Esophagus muscularis mucosa (tissue), 4 donors: ENCODE measurements at places on chromosomes 3 and 15. TPM values are rescaled to one million over a fixed set of nuclear protein-coding genes. Genes with fewer than 3 reads are reported as not detected.
A peak's percentile ranks its signal among the peaks of the same experiment; 100 is the strongest.

GRCh38 chr3:184261854-184262763, 756 bp upstream of the CAMK2N2 start:
- H3K27me3 ChIP-seq: peaks cover 42% of the 10 kb centered on the region
- H3K36me3 ChIP-seq: no peaks in the 10 kb centered on the region
- no peak overlapping the region for H3K27ac ChIP-seq
- H3K4me3 ChIP-seq: peak overlapping the region; percentile 49
- no peak for DNase-seq

DNA sequence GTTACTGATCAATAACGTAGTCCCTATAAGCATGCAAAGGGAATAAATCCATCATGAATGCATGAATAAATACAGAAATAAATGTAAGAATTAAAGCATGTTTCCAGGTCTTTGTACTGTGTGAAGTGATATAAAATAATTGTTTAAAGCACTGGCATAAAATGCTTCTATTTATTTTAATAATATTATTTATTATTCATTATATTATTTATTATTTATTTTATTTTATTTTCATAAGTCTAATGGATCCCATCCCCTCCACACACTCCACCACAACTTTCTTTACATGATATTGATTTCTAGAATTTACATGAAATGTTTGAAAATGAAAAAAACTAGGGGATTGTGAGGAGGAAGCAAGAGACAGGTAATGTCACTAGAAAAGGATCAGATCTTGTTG, 73.5 kb downstream of the MCF2L2 start:
- H3K4me3 ChIP-seq: no peak overlapping the region
- no peak for DNase-seq
- H3K36me3 ChIP-seq: no peaks in the 10 kb centered on the region
- no peak overlapping the region for H3K27ac ChIP-seq
- H3K27me3 ChIP-seq: no peaks in the 10 kb centered on the region
- no peaks in the 10 kb centered on the region for H3K4me1 ChIP-seq

GRCh38 chr3:54426381-54426780, 304.0 kb downstream of the CACNA2D3 start:
- H3K4me3 ChIP-seq: no peak overlapping the region
- peaks cover 13% of the 10 kb centered on the region for H3K4me1 ChIP-seq
- no peaks in the 10 kb centered on the region for H3K36me3 ChIP-seq
- no peaks in the 10 kb centered on the region for H3K27me3 ChIP-seq
- no peak for DNase-seq

- H3K27ac ChIP-seq: no peak overlapping the region
- H3K4me3 ChIP-seq: no peak overlapping the region
- no peak for DNase-seq
- H3K4me1 ChIP-seq: peaks cover 13% of the 10 kb centered on the region
- H3K36me3 ChIP-seq: no peaks in the 10 kb centered on the region
- H3K27me3 ChIP-seq: no peaks in the 10 kb centered on the region
Measured at GRCh38 chr3:99499235-99500158, 138.9 kb upstream of the COL8A1 start.

GRCh38 chr3:101466465-101467309, 46.3 kb downstream of the SENP7 start:
- no peak for DNase-seq
- no peaks in the 10 kb centered on the region for H3K27me3 ChIP-seq
- no peaks in the 10 kb centered on the region for H3K36me3 ChIP-seq

GRCh38 chr3:49199239-49199899, 28.0 kb downstream of the KLHDC8B start:
- peak overlapping the region; percentile 74 for H3K27ac ChIP-seq
- DNase-seq: no peak
- peak overlapping the region; percentile 64 for H3K4me3 ChIP-seq
- H3K36me3 ChIP-seq: no peaks in the 10 kb centered on the region

DNA sequence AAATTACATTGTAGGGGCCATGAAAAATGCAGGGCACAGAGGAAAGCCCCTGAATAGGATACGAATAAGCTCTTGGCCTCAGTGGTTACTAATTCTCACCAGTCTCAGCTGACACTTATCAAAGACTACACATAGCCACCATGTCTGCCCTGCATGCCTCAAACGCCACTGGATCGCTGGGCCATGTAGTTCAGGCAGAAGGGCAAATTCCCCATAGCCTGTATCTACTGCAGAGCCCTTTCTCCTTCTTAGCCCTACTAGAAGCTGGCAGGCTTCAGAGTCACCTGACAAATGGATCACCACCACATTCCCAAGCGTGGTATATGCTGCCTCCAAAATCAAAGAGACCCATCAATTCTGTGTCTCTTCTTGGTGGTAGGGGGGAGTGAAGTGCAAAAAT, 177.4 kb downstream of the MINAR1 start:
- no peak overlapping the region for H3K4me3 ChIP-seq
- no peaks in the 10 kb centered on the region for H3K27me3 ChIP-seq
- H3K27ac ChIP-seq: no peak overlapping the region
- no peaks in the 10 kb centered on the region for H3K4me1 ChIP-seq
- no peaks in the 10 kb centered on the region for H3K36me3 ChIP-seq

DNA sequence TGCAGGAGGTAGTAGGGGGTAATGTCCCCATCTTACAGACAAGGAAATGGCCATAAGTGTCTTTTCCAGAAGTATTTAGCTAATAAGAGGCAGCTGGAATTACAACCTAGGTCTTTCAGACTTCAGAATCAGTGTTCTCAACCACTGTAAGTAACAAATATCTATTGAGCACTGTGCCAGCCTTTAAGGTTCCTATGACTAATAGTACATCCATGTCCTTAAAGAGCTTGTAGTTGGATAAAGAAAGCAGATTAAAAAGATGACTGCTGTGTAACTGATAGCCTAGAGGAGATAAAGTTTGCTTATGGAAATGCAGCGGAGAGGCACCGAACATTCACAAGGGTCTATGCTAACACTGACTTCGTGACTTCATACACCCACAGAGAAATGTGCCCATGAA, 136.0 kb downstream of the KCNMB2 start:
- no peak overlapping the region for H3K27ac ChIP-seq
- no peaks in the 10 kb centered on the region for H3K36me3 ChIP-seq
- peaks cover 25% of the 10 kb centered on the region for H3K4me1 ChIP-seq
- no peak overlapping the region for H3K4me3 ChIP-seq

DNA sequence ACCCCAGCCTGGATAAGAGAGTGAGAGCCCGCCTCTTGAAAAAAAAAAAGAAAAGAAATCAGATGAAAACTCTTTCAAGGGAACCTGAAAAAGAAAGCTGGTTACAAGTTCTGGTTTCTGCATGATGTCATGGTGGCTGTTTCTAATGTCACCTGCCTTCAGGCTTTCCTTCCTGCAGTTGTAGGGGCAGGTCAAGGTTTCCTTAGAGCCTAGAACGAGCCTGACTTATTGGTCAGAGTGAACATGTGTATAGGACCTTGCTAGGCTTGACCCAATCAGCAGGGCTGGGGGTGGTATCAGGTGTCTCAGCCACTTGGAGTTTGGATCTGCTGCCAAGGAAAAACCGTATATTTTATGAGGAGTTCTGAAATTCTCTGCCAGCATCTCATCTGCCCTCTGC, 3.8 kb downstream of the IVD start:
- no peak overlapping the region for H3K27ac ChIP-seq
- DNase-seq: no peak
- peaks cover 27% of the 10 kb centered on the region for H3K4me1 ChIP-seq
- H3K27me3 ChIP-seq: no peaks in the 10 kb centered on the region
- peaks cover 28% of the 10 kb centered on the region for H3K36me3 ChIP-seq

- no peak overlapping the region for H3K27ac ChIP-seq
- DNase-seq: peak; percentile 37
- H3K27me3 ChIP-seq: no peaks in the 10 kb centered on the region
Measured at GRCh38 chr3:3699816-3700633, 99.2 kb upstream of the LRRN1 start.

- H3K36me3 ChIP-seq: no peaks in the 10 kb centered on the region
- DNase-seq: no peak
- H3K4me3 ChIP-seq: no peak overlapping the region
- no peaks in the 10 kb centered on the region for H3K4me1 ChIP-seq
- H3K27me3 ChIP-seq: peaks cover 4% of the 10 kb centered on the region
Measured at GRCh38 chr15:88612186-88612796, 8.8 kb upstream of the AEN start.

GRCh38 chr15:41932511-41933289, 38.8 kb upstream of the SPTBN5 start:
- no peak overlapping the region for H3K27ac ChIP-seq
- H3K36me3 ChIP-seq: no peaks in the 10 kb centered on the region
- no peaks in the 10 kb centered on the region for H3K27me3 ChIP-seq
- DNase-seq: no peak
- peaks cover 89% of the 10 kb centered on the region for H3K4me1 ChIP-seq
- no peak overlapping the region for H3K4me3 ChIP-seq

DNA sequence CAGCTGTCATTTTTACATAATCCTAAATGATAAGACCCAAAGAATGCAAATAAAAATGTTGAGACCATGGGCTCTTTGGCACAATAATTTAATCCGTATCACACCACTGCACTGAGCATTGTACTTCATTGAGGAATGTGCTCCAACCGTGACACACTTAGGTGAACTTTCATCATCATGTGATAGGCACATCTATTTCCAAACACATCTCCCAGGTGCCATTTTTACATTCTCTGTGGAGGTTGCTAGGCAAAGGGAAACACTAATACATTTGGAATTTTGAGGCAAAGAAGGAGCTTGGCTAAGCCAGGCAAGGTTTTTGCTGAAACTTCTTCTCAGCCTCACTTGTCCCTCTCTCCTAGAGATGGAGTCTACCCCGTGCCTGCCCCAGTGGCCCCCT, 68.7 kb downstream of the LRTM1 start:
- no peak overlapping the region for H3K27ac ChIP-seq
- H3K36me3 ChIP-seq: no peaks in the 10 kb centered on the region
- peaks cover 28% of the 10 kb centered on the region for H3K4me1 ChIP-seq
- no peaks in the 10 kb centered on the region for H3K27me3 ChIP-seq
- no peak for DNase-seq
- H3K4me3 ChIP-seq: no peak overlapping the region

DNA sequence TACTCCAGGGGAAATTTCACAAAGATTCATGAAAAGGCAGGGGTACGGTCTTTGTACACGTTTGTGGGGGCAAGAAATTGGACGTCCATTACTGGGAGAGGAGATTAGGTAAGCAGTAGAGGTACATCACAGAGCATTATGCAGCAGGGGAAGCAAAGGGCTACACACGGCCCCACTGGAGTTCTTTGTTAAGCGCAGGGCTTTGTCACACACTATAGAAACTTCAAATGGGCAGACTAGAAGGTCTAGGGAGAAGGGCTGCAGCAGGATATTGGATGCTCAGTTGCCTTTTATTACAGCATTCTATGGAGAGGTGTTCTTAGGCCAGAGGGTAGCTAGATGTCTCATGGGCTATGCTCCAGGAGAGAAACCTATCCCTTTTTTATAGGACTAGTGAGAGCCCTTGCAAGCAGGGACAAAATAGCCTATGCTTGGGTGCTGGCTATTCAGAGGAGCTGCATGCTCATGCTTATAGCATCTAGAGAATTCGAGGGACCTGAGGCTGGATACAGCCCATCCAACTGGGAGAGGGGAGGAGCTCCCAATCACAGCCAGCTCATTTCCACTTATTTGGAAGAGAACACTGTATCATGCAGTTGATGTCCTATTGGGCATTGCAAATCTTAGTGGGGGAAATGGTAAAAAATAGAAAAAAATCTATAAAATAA, 506.4 kb upstream of the ADAMTS9 start:
- H3K4me3 ChIP-seq: no peak overlapping the region
- H3K27me3 ChIP-seq: no peaks in the 10 kb centered on the region
- H3K4me1 ChIP-seq: no peaks in the 10 kb centered on the region
- no peak overlapping the region for H3K27ac ChIP-seq
- H3K36me3 ChIP-seq: no peaks in the 10 kb centered on the region

GRCh38 chr3:195256639-195257453, 14.1 kb downstream of the XXYLT1 start:
- peaks cover 57% of the 10 kb centered on the region for H3K4me1 ChIP-seq
- H3K36me3 ChIP-seq: no peaks in the 10 kb centered on the region
- DNase-seq: peak; percentile 82
- H3K27me3 ChIP-seq: no peaks in the 10 kb centered on the region
- H3K27ac ChIP-seq: peak overlapping the region; percentile 91
- H3K4me3 ChIP-seq: no peak overlapping the region

DNA sequence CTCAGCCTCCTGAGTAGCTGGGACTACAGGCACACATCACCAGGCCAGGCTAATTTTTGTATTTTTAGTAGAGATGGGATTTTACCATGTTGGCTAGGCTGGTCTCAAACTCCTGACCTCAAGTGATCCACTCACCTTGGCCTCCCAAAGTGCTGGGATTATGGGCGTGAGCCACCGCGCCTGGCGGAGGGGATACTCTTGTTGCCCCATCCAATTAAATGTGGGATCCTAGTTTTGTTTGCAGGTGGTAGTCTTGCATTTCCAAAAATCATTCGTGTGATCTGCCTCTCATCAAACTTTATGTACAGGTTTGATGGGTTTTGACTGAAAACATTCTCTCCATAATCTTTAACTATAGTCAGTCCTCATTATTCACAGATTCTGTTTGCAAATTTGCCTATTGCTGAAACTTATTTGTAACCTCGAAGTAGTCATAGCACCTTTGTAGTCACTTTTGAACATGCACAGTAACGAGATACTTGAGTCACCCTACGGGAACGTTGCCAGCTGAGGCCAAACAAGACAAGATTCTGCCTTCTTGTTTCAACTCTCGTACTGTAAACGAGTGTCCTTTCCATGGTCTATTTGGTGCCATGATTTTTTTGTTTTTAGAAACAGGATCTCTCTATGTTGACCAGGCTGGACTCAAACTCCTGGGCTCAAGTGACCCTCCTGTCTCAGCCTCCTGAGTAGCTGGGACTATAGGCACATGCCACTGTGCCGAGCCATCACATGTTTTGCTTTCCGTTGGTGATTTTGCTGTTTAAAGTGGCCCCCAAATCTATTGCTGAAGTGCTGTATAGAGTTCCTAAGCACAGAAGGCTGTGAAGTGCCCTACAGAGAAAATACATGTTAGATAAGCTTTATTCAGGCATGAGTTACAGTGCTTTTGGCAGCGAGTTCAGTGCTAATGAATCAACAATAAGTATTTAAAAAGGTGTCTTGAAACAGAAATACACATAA, 8.1 kb upstream of the MAPK6 start:
- H3K36me3 ChIP-seq: no peaks in the 10 kb centered on the region
- peaks cover 19% of the 10 kb centered on the region for H3K4me1 ChIP-seq
- H3K27ac ChIP-seq: no peak overlapping the region
- DNase-seq: no peak
- H3K4me3 ChIP-seq: no peak overlapping the region

GRCh38 chr3:3027976-3028567, 82.1 kb downstream of the IL5RA start:
- DNase-seq: no peak
- H3K4me1 ChIP-seq: no peaks in the 10 kb centered on the region
- H3K27ac ChIP-seq: no peak overlapping the region
- H3K27me3 ChIP-seq: no peaks in the 10 kb centered on the region

GRCh38 chr3:170725285-170725731, 139.4 kb upstream of the SLC7A14 start:
- no peaks in the 10 kb centered on the region for H3K4me1 ChIP-seq
- H3K36me3 ChIP-seq: no peaks in the 10 kb centered on the region
- no peaks in the 10 kb centered on the region for H3K27me3 ChIP-seq
- DNase-seq: no peak
- H3K4me3 ChIP-seq: no peak overlapping the region
- no peak overlapping the region for H3K27ac ChIP-seq

Gene CNBP
- 522 TPM for total RNA-seq

Gene PLA2G4D
- total RNA-seq: not detected

Gene GOLGA8G
- 0.17 TPM for total RNA-seq

Gene EXD1
- total RNA-seq: not detected

Gene PP2D1
- not detected for total RNA-seq

Gene COL6A5
- total RNA-seq: not detected

Gene KNG1
- total RNA-seq: not detected

Gene MKRN2OS
- not detected for total RNA-seq

Gene TMEM108
- 8.6 TPM for total RNA-seq

Gene GUCA1C
- not detected for total RNA-seq

Gene CAMK2N2
- total RNA-seq: not detected
